Panc1 (cell line): ENCODE measurements at places on chromosomes 7 and 10.

DNA sequence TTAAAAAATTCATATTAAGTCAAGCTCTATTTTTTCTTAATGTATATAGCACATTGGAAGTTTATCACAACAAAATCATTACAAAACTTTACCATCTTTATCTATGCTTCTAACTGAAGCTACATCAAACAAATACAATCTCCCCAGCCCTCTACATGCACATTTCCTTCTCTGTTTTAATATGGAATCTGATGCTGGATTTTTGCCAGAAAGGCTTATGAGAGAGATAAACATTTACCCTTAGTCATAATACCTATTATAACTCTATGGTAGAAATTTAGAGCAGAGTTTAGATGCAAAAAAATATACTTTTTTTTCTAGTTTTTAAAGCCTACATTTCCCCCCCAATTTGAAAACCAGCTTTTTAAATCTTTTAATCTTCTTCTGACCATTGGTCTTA lies 1198.6 kb downstream of the GATA3 start:
- no peak for DNase-seq

DNA sequence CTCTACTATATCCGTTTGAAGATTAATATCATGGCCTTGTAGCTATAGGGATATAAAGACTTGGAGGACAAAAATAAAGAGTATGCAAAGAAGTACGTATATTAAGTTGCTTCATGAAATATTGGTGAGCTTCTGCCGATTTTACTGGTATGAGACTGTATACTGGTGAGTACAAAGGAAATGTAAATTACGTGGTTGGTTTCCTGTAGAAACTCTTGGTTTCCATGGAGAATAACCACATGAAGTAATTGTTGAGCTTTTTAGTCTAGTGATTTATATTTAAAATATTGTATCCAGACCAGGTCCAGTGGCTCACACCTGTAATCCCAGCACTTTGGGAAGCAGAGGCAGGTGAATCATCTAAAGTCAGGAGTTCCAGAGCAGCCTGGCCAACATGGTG lies 32.2 kb upstream of the GLI3 start:
- no peak for DNase-seq

GRCh38 chr10:101256387-101256786 lies 27.1 kb upstream of the LBX1 start:
- DNase-seq = no peak

DNA sequence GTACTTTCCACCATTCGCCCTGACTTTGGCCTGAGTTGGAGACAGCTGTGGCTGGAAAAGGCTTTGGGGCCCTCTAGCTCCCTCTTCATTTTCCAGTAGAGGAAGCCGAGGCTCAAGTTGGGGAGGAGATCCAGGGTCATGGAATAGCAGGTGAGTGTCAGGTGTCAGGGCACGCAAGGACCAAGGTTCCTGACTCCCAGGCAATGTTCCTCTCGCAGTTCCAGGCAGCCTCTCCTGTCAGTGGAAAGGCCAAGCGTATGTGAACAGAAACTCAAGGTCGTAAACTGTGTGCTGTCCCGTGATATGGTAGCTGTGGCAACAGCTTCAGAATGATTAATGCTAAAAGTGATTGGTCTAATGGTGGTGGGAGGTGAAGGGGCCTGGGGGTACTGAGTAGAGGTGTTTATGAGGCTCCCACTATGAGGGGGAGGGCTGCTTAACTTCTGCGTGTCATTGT lies 13.2 kb downstream of the ADAMTS14 start:
- DNase-seq = no peak

GRCh38 chr7:23353172-23353571 lies 54.0 kb downstream of the MALSU1 start:
- no peak for DNase-seq
